NCI-H1694 treated with DMSO at 0.1 percent for 48 hours (cell line): ENCODE measurements at places on chromosomes 3 and 15.

DNA sequence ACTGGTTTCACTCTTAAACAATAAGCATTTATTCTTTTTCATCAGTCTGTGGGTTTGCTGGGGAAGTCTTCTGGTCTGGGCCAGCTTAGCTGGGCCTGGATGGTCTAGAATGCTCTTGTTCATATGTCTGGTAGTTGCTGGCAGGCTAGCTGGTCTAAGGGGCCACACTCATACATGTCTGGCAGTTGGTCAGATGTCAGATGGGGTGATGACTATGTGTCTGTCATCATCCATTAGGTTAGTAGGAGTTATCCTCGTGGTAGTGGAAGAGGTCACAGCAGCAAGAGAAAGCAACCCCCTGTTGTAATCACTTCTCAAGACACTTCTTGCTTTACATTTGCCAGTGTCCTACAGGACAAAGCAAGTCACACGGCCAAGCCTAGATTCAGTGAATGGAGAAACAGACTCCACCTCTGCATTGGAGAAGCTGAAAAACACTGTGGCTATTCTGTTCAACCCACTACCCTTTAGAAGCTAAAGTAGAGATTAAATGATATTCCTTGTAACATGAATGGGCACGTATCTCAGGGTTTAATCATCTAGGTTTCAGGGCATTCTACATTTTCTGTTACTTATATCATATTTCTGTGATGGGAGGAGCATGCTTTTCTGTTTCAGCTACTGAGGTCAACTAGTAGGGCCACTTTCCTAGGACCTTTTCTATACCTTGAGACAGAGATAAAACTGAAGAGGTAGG lies 5.5 kb upstream of the ARID3B start:
- DNase-seq, result no peak

- peak; percentile 42 for DNase-seq
Observed at GRCh38 chr15:74950078-74950908, 6.3 kb downstream of the RPP25 start.

GRCh38 chr3:143315766-143316165 lies 196.2 kb downstream of the CHST2 start:
- DNase-seq, result no peak

DNA sequence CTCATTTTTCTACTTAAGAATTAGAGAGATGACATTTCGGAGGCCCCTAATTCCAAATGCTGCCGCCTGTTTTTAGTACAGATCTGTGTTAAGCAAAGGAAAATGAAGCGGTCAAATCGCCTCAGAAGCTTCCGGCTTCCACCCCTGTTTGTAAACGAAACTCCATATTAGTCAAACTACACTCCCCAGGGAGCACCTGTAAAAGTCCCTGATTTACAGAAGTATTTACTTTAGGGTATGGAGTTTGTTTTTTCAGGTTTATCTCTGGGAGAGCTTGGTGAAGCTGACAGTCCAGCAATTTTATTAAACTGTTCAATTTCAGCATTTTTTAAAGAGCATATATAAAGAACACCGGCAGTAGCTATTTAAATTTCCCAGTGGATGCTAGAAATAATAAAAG lies 319.8 kb downstream of the FHIT start:
- no peak for DNase-seq

- DNase-seq, result no peak
Observed at GRCh38 chr3:194496217-194496919, 9.6 kb upstream of the ATP13A3 start.

DNA sequence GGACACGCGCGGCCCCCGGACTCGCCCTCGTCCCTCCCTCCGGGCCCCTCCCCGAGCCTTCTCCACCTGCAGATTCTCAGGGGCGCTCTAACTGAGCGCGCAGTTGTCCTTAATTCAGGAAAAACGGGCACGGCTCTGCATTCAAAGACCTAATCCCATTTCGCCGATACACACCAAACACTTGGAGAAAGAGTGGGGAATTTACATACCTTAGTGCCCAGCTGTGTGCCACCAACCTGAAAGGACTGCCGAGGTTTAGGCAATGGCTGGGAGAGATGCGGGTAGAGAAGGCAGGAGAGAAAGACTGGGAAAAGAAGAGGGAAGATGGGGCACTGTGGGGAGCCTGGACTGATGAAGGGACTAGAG lies 21.8 kb downstream of the IGDCC3 start:
- DNase-seq, result no peak

DNA sequence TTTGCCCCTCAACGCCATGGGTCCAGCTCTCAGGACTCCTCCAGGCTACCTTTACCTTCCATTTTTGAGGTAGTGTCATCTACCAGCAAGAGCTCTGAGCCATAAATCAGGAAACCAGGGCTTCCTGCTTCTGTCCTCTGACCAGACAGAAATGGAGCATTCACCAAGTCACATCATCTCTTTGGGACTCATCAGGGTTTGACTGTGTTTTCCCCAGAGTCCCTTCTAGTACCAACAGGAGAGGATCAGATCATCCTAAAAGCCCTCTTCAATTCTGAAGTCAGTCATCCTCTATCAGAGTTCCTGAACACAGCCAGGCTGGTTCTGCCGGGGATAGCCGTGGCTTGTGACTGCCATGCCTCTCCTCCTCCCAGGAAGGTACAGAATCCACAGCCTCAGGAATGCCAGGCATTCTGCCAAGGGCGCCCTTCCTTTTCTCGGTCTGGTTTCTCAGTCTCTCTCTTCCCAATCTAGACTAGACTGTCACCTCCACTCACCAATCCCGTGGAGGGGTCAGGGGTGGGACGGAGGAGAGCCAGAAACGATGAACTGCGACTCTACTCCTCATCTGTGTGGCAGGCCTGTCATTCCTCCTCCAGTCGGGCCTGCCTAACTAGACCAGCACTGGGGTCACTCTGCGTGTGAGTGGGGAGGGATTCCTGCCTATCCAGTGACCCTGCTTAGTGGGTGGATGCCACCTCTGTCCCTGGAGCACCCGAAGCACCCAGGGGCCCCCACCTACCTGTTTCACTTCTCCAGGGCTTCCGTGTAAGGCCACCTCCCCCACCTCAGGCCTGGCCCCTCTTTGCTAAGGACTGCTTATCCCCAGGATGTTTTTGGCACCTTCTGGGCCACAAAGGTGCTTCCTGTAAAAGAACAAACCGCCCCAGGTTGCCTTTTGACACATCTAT lies 30.9 kb downstream of the CCNL1 start:
- no peak for DNase-seq

GRCh38 chr3:184338511-184338945 lies 1.1 kb downstream of the FAM131A start:
- peak; percentile 83 for DNase-seq

DNA sequence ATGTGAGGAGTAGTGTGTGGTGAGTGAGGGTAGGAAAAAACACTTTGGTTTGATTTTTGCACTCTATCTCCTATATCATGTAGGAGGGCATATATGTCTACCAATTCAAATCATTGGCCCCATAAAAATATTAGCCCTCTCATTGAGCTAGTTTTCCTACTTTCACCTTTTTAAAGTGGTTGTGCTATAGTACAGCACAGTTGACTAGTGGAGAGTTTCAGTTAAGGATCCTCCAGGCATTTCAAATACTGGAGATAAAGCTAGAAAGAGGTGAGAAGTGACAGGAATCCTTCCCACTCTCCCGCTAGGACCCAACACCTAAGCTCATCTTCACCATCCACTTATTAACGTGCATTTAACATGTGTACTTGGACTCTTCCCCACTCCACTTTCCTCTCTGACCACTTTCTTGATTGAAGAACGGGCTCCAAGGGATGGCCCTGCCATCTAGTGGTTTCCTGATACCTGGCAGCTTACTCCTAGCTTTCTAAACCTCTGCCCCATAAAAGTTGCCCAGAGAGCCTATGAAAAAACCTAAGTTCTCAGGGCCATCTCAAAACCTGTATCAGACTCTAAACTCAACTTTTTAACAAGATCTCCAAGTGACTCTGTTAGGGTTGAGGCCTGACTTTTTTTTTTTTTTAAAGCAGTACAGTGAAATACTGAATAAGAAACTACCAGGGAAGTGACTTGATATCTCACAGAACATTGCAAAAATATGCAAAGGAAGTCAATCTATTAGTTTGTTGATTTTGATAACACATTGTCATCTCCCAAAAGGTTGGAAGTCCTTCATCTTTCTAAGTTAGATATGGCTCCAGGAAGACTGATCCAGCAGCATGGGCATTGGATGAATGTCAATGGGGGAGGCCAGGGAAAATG lies 17.9 kb downstream of the IL12A start:
- peak; percentile 12 for DNase-seq

DNA sequence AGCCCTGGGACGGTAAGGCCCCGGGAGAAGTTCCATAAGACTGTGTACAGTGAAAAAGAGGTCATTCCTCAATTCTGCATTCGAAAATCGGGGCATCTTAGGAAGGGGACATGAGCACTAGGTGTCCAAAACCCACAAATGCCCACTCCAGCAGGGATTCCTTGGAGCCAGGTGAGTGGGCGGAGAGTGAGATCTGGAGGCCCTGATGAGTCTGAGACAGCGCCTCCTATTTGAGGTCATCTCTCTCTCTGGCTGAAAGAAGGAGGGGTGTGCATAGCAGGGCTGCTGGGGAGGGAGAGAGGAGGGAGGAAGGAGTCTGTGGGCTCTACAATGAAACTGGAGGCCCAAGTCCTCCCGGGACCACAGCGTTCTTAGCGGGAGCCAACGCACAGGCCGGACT lies 38.1 kb upstream of the LACTB start:
- DNase-seq, result no peak

- DNase-seq, result peak; percentile 23
Observed at GRCh38 chr3:150703299-150703755, 393 bp downstream of the ERICH6 start.

DNA sequence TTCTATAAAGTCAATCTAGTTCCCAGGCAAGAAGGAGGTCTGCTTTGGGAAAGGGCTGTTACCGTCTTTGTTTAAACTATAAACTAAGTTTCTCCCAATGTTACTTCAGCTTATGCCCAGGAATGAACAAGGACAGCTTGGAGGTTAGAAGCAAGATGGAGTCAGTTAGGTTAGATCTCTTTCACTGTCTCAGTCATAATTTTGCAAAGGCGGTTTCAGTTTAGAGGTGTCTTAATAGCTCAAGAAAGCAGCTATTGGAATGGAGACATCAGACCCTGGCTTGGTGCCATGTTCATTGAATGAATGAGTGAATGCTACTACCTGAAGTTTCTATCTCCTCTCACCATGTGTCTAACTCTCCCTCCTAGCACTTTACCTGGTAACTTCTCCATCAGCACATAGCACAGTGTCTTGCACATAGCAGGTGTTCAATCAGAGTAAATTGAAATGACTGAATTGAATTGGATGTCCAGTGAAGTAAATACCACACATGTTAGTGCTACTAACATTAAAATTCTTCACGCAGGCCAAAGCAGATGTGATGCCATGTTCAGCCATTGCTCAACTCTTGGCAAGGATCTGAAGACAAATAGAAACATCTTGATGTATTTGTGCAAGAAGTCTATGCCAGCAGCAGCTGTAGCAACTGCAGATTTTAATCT lies 28.2 kb downstream of the CLEC3B start:
- no peak for DNase-seq

DNA sequence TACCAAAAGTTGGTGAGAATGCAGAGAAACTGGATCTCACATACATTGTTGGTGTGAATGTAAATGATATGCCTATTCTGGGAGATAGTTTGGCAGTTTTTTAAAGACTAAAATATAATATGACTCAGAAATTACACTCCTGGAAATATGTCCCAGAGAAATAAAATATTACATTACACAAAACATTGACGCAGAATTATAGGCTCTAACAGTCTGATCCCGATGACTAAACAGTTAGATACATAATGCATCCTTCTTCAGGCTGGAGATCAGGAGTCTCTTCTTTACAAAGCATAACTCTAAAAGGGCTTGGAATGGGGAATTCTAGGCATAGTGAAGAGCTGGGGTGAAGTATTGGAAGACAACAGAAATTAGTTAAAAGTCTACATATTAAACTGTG lies 586.2 kb upstream of the NECTIN3 start:
- DNase-seq, result no peak

- no peak for DNase-seq
Observed at GRCh38 chr3:33144433-33144832, 30.6 kb downstream of the CRTAP start.

- DNase-seq, result no peak
Observed at GRCh38 chr3:196238612-196239560, 22.6 kb downstream of the SLC51A start.

DNA sequence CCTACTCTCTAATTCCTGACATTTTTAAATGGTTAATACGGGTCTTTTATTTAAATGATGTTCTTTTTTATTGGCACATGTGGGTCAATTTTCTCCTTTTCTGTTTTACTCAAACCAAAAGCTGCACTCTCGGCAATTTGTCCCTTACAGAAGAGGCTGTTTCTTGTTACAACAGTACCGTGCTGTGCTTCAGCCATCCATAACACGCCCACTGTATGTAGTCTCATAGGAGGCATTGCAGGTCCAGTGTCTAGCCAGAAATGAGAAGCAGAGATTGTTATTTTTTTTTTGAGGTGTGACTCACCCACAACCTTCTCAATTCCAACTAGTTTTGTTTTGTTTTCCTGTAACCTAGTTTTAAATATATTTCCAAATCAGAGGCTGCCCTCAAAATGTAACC lies 164.6 kb downstream of the GMNC start:
- DNase-seq, result no peak

- DNase-seq, result no peak
Observed at GRCh38 chr3:45793482-45794176, 2.7 kb downstream of the SLC6A20 start.

- no peak for DNase-seq
Observed at GRCh38 chr3:120182613-120183511, 88.6 kb upstream of the GSK3B start.

- no peak for DNase-seq
Observed at GRCh38 chr3:53773021-53773436, 73.2 kb downstream of the CHDH start.

- no peak for DNase-seq
Observed at GRCh38 chr15:26178640-26179220, 315.6 kb upstream of the ATP10A start.

DNA sequence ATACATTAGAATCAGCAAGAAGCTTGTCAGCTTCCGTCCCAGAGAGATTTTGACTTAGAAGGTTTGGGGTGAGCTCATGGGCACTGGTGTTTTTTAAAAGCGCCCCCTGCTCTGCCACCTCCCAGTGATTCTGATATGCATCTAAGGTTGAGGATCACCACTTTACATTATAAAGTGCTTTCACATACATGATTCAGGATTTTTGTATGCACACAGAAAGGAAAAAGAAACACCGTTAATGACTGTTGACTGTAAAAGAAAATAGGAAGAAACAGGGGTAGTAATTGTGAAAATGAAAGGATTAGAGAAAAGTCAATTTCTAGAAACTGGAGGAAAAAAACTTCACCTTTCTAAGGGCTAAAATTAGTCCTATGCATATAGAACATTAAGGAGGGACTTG lies 104.9 kb upstream of the ZBED2 start:
- no peak for DNase-seq

DNA sequence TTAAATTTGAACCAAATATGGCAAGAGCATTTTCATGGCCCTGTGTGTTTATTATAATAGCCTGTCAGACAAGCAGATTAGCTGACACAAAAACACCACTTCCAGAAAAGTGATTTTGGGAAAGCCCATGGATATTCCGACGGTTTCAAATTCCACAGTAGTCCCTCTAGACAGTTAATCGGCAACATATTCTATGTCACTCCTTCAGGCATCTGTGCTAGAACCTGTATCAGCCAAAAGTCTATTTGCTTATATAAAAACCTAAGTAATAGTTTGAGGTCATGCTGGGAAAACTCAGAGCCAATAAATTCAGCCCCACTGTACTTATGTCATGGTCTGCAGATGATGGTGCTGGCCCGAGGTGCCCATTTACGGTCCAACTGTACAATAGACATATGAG lies 110.2 kb upstream of the ARHGEF26 start:
- no peak for DNase-seq

- DNase-seq, result no peak
Observed at GRCh38 chr15:44836094-44836493, 99.8 kb downstream of the TRIM69 start.

GRCh38 chr3:50237133-50237651 lies 1.2 kb downstream of the GNAI2 start:
- no peak for DNase-seq
